ENCODE measurements at places on chromosomes 12 and 14.

DNA sequence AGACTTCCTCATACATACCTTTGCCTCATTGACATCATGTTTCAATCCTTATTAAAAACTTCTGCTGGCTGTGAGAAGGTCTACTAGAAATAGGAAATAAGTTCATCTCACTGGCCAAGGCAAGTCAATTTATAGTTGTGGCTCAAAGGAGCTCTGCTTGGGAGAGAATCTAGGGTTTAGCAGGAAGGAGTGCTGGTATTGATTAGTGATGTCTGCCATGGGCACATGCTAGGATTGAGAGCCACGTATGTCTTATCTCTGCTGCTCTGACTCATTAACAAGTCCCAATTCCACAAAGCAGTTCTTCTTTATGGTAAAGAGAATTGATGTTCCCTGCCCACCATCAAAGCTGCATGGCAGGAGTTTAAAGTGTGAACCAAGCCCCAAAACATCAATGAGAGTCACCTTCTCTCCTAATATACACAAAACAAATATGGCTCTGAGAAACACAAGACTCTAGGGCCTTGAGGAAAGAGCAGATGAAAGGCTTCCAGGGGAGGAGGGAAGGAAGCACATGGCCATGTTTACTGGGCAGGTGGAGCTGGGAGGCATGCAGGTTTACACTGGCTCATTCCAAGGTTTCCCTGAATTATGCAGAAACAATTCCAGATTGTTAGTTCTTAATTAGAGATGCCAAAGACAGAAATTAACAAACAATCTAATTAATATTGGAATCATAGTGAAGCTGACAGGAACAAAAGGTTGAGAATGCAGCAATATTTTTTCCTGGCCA, 931.9 kb upstream of the TMEM132C start:
- DNase-seq, result no peak

GRCh38 chr12:94202245-94203180, 54.1 kb downstream of the PLXNC1 start:
- no peak for DNase-seq

- peak; percentile 47 for DNase-seq
These were observed 23.0 kb downstream of the DIO3 start for GRCh38 chr14:101584055-101584859.

- DNase-seq, result no peak
These were observed 22.6 kb downstream of the CHGA start for GRCh38 chr14:92945544-92945943.

DNA sequence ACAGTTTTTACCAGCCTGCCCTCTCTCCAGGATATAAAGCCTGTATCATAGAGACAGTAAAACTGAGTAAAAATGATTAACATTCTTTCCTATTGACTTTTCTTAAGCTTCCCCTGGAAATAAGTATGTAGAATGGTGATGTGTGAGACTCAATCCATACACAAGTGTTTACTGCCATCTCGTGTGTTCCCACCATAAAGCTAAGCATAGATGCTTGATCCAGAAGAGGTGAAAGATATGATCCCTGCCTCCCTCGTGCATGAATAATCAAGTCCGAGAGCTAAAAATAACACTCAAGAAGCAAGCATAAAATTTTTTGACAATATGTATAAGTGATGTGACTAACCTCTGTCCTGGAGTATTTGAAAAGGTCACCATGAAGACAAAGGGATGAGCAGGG, 16.9 kb upstream of the GSG1 start:
- DNase-seq, result no peak
